ENCODE measurements at places on chromosomes 13 and 19. TPM values are rescaled to one million over a fixed set of nuclear protein-coding genes. Genes with fewer than 3 reads are reported as not detected.

The CYSLTR2 gene
- total RNA-seq = under 0.01 TPM

The LAIR2 gene
- not detected for total RNA-seq

The GPC6 gene
- 0.94 TPM for total RNA-seq

The KLK15 gene
- total RNA-seq = 0.09 TPM

The ZNF611 gene
- 10.1 TPM for total RNA-seq

The TMEM59L gene
- total RNA-seq = 0.27 TPM

The C13orf46 gene
- 0.47 TPM for total RNA-seq
